ENCODE measurements at places on chromosomes 3 and 15.

- DNase-seq = no peak
Measured at GRCh38 chr3:102394517-102394916, 40.3 kb upstream of the ZPLD1 start.

GRCh38 chr3:76615719-76616118, 424.2 kb upstream of the ROBO2 start:
- DNase-seq = no peak

GRCh38 chr3:169948559-169949448, 17.8 kb upstream of the SEC62 start:
- no peak for DNase-seq

DNA sequence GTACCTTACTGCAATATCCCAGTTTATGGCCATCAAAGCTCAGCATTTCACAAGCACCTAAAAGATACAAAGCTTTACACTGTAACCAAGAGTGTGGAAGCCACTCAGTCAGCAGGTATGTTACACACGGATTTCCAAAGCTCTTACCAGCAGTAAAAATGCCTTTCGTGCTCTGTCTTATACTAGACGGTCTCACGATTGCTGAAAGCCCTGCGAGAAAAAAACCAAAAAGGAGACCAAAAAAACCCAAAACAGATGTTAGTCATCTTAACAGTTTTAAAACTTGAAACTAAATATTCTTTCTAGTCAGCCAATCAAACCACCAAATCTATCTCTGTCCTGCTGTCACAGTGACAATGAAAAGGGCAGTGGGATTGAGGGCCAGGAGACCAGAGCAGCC, 39.0 kb downstream of the TAMM41 start:
- DNase-seq = no peak
